GM13976 (cell line): ENCODE measurements at places on chromosomes 11 and 22.

GRCh38 chr11:7890417-7891172 is 40.5 kb downstream of the OR10A6 start:
- no peak for DNase-seq

GRCh38 chr11:77361184-77361583 is 59.7 kb upstream of the GDPD4 start:
- no peak for DNase-seq

GRCh38 chr11:121152764-121153163 is 51.7 kb downstream of the TECTA start:
- no peak for DNase-seq

DNA sequence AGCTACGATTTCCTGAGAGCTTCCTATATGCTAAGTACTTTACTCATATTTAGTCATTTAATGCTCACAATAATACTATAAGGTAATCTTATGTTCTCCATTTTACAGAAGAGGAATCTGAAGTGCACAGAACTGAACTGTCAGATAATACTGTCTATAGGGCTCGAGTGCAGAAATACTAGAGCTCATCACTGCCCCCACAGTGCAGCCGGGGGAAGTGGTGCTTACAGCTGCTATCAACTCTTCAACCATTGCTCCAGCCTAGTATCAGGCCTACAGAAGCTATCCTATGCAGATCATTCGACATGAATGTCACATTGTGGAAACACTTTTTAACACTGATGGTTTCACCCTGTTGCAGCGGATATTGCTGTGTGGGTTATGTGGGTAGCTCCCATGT is 929.9 kb downstream of the NTM start:
- DNase-seq: no peak

DNA sequence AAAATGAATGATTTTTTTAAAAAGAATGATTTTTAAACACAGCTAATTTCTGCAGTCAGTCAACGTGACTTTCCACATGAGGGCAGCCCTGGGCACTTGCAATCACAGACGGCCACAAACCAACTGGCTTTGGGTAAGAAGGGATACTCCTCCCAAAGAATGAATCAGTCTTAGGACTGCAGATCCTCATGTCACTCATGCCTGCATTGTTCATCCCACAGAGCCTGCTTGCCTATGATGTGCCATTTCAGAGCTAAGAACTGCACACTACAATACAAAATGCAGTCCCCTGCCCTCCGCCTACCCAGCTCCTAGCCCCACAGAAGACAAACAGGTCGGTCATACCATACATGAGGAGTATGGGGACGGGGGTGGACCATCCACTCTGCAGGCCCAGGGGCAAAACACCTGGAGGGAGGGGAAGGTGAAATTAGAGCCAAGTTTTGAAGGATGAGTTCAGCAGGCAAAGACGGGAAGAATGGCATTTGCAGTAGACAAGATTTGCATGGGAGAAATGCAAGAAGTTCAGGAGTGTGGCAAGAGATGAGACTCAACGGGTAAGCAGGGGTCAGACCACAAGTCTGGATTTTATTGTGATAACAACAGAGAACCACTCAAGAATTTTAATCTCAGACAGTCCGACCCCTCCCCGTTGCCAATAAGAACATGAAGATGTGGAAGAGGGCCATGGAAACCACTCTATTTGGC is 24.7 kb downstream of the PACSIN2 start:
- DNase-seq: no peak

GRCh38 chr22:27439131-27439530 is 362.4 kb downstream of the MN1 start:
- DNase-seq: no peak

GRCh38 chr22:22935056-22935545 is 47.5 kb downstream of the IGLL5 start:
- DNase-seq: no peak

- DNase-seq: no peak
These were observed 1236.2 kb downstream of the BRD1 start for GRCh38 chr22:48591286-48592065.

GRCh38 chr11:69198891-69199582 is 43.3 kb downstream of the SMIM38 start:
- DNase-seq: no peak

DNA sequence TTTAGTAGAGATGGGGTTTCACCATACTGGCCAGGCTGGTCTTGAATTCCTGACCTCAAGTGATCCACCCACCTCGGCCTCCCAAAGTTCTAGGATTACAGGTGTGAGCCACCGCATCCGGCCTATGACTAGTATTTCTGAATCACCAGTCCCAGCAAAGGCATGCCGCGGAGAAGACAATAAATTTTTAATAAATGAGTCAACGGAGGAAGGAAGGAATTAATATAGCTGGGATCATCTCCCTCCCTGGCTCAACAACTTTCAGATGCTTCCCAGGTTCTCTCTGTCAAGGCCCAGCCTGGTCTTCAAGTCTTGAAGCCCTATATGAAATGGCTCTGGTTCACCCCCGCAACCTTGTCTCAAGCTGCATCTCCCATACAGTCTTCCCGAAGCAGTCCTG is 45.7 kb downstream of the CYTH4 start:
- DNase-seq: no peak

DNA sequence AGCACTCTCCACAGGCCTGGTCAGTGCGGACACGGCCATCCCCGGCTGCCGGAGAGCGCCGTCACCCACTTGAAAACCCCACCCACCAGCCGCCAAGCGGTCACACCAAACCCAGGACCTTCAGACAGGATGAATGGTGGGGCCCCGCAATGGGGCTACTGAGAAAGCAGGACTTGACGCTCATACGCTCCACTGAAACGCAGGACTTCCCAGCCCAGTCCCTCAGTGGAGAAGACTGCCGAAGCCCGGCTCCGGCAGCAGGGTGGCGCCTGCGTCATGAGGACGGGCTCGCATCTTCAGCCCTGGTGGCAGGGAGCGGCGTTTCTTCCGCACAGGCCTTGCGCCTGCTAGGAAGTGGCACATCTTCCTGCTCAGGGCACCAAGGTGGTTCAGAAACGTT is 15.3 kb upstream of the PHLDA2 start:
- no peak for DNase-seq

GRCh38 chr11:118401880-118402590 is 629 bp downstream of the ATP5MG start:
- no peak for DNase-seq

GRCh38 chr11:116257092-116257491 is 515.7 kb downstream of the BUD13 start:
- no peak for DNase-seq

GRCh38 chr11:45663486-45664375 is 1.7 kb downstream of the CHST1 start:
- no peak for DNase-seq

GRCh38 chr11:98732947-98733346 is 287.8 kb upstream of the CNTN5 start:
- DNase-seq: no peak

GRCh38 chr11:57277845-57278720 is 41.0 kb upstream of the APLNR start:
- peak; percentile 49 for DNase-seq
